ENCODE measurements at places on chromosomes 5 and 9. TPM values are rescaled to one million over a fixed set of nuclear protein-coding genes. Genes with fewer than 3 reads are reported as not detected.

- no peak for DNase-seq
Measured at GRCh38 chr9:134225816-134226215, 61.5 kb upstream of the RNU6ATAC start.

- peak; percentile 5 for DNase-seq
Measured at GRCh38 chr5:91598216-91598615, 215.1 kb upstream of the ARRDC3 start.

- no peak for DNase-seq
Measured at GRCh38 chr5:21826884-21827283, 1026.3 kb downstream of the CDH12 start.

- DNase-seq, result no peak
Measured at GRCh38 chr9:35711501-35712428, 20.2 kb downstream of the TLN1 start.

- no peak for DNase-seq
Measured at GRCh38 chr9:107466826-107467225, 22.7 kb downstream of the KLF4 start.

DNA sequence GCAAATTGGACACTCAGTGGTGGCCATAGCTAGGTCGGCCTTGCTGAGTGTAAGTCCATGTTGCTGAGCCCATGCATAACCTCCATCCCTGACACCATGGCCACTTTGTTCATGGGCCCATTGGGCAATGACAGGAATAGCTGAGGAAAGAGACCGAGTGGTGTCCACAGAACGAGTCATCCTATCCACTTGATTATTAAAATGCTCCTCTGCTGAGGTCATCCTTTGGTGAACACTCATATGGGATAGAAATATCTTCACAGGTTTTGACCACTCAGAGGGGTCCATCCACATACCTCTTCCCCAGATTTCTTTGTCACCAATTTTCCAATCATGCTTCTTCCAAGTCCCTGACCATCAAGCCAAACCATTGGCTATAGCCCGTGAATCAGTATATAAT is 63.6 kb downstream of the PPIC start:
- DNase-seq, result no peak

DNA sequence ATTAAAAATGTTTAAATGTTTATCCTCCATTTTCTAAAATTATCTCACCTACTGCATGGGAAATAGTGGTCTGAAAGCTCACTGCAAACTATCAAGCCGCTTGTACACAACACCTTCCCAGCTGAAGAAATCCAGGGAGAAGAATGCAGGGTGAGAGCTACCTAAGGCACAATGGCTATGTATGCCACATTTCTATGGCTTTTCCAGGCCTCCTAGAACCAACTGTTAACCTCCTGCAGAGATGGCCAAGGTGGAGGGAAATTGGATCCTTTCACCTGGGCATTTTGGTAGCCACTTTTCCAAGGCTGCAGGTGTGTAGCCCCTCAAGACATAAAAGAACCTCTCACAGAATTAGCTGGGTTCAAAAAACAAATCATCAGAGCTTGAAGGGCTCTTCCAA is 286.4 kb downstream of the EBF1 start:
- DNase-seq, result no peak

DNA sequence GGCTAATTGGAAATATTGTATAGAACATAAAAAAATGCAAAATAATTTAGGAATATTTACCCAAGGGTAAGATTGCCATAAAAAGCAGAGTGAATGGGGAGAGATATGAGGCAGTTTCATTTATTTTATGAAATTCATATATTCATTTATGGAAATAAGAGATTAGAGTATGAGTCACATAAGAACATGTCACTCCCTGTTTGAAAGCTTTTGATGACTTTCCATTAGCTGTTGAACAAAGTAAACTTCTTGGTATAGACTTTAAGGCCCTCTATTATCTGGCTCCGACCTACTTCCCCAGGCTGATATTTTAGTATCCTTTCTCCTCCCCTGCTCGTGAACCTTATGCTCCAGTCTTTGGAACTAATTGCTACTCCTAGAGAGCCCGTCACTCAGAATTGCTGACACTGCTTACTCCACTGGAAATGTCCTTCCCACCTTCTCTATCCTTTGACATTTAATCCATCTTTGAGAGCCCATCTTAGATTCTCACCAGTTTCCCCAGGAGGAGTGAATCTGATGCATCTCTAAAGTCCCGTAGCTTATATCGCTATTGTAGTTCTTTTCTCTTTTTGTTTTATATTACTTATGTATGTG is 8.9 kb upstream of the ACTBL2 start:
- no peak for DNase-seq

- DNase-seq, result no peak
Measured at GRCh38 chr5:169336242-169336641, 35.3 kb upstream of the SLIT3 start.

- DNase-seq, result no peak
Measured at GRCh38 chr9:31032206-31032605, 1352.2 kb upstream of the ACO1 start.

DNA sequence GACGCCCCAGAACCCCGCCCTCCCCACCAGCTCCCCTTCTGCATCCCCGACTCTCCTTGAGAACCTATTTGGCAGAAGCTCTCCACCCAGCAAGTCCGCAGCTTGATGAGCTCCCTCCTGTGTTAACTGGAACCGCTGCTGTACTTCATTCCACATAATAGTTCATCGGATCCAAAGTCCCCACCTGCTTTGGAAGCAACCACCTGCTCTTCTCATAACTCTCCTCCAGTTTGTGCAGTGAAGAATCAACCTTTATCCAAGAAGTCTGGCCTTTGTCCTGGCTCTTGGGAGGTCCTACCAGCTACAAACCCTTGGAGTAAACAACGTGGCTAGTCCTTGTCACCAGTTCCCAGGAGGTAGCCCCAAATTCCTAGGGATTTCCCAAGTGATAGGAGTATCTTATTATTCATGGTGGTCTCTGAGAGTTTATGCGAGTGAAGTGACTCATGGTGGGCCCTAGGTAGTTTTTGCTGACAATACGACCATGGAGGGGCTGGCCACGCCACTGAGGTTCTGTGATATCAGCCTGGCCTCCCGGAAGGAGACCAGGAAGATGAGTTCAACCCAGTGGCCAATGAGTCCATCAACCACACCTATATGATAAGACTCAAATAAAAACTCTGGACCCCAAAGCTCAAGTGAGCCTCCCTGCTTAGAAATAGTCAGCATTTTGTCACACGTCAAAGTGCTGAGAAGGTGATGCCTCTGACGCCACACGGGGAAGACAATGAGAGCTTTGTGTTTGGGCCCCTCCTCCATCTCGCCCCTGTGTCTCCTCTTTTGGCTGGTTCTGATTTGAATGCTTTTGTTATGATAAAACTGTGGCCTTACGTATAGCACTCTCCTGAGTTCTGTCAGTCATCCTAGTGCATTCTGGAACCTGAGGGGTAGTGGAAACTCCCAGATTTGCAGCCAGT is 3.6 kb upstream of the IL4 start:
- no peak for DNase-seq

- DNase-seq, result no peak
Measured at GRCh38 chr9:101737165-101737704, 1.2 kb downstream of the GRIN3A start.

DNA sequence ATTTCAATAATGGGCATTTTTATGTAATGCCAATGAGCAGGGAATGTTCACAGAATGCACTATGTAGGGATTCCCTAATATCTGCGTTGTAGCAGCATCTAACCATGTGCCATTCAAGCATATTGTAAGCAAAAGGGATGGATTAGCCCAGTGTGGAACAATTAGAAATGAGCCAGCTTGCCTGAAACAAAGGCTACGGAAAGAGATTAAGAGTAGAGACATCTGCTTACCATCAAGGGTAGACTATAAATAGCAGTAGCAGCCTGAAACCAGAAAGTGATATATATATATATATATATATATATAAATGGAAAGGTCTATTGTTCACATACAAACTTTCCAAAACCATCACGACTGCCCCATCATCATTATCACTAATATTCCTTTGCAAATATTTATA is 31.9 kb upstream of the CEP120 start:
- DNase-seq, result no peak

- no peak for DNase-seq
Measured at GRCh38 chr5:9394221-9394620, 151.7 kb downstream of the SEMA5A start.

DNA sequence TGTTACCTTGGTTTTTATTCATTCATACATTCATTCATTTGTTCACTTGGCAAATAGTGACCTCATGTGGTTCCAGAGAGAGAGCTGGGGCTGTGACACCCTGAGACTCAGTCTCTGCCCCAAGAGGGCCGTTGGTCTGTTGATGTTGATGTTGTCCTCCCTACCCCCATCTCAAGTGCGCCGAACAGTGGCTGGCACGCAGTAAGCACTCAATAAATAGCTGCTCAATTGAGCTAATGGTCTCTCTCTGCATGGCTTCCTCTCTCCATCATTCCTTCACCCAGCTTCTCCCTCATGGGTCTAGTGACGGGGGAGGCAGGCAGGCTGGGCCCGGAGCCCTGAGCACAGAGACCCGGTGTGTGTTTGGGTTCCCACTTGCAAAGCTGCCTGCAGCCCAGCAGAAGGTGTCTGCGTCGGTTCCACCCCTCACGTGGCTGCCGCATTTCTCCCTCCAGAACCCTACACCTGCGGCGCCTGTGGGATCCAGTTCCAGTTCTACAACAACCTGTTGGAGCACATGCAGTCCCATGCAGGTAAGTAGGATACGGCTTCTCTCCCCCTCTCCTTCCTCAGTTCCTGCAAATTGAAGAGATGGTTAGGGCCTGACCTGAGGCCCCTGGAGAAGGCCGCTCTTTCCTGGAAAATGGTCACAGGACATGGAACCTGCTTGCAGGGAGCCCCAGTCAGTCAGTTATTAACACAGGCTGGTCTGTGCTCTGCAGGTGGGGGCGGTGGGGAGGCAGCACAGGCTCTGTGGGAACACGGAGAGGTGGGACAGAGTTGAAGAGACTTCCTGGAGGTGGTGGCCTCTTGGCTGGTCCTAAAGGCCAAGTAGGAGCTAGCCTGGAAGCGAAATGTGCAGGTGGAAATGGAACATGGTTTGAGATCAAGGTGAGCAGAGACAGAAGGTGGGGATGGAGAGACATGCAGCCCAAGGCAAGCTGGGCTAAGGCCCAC is 42.0 kb downstream of the AMBP start:
- DNase-seq, result no peak

DNA sequence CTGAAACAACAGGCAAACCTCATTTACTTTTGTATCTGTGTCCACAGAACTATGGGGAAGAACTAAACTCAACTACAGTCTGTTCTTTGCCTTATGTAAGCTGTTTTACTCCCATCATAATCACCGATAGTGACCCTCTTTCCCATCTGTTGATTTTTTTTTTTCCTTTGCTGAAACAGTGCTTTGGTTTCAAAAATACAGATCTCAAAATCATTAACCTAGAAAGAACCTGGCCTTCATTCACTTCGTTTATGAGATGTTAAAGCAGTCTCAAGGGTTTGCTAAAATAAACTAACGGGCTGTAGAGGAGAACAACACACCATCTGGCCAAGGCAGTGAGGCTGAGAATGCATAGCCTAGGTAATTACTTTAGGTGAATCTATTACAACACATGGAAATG is 706.6 kb upstream of the ZNF608 start:
- no peak for DNase-seq

- DNase-seq, result no peak
Measured at GRCh38 chr5:91272858-91273257, 110.3 kb downstream of the ARRDC3 start.

DNA sequence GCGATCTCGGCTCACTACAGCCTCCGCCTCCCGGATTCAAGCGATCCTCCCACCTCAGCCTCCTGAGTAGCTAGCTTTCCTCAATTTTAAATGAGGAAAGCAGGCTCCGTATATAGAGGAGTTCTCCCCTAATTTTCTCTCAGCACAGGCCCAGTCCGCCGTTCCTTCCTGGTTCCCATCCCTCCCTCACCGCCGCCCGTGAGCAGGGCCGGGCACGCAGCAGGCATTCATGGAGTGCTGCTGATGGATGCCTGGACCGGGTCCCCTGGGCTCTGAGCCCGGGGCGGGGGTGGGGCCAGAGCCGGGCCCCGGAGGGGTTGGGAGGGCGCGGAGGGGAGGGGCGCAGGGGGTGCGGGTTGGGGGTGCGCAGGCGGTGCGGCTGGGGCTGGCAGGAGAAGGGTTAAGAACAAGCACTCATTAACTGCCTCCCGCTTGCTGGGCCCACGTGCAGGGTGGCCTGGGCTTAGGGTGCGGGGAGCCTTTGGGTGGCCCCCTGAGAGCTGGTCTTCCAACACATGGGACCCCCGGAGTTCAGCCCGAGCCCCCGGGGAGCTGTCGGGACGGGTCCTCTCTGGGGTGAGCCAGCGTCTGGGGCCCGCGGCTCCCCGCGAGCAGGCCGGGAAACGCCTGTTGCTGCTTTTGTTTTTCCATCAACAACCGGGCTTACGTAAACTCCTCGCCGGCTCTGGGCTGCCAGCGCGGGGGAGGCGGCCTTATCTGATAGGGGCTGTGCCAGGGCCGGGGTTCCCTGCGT is 33.7 kb downstream of the LHX2 start:
- DNase-seq, result no peak

GRCh38 chr9:112535301-112535700 is 48.7 kb downstream of the KIAA1958 start:
- DNase-seq, result no peak

- no peak for DNase-seq
Measured at GRCh38 chr5:78586251-78586650, 62.3 kb downstream of the LHFPL2 start.

DNA sequence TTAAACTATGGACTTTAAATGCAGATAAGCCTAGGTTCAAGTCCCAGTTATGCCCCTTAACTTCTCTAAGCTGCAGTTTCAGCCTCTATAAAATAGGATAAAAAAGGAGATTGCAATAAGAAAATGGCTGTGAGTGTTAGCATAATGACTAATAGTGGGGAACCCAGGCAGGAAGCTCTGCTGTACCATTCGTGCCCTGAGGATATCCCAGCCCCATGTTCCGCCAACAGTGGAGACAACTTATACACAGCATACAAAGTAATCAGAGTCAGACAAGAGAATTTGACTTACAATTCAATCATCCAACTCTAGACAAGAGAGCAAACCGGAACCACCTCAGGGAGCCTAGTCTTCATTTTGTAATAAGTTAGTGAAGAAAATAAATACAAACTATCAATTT is 141.5 kb upstream of the FSTL4 start:
- no peak for DNase-seq

DNA sequence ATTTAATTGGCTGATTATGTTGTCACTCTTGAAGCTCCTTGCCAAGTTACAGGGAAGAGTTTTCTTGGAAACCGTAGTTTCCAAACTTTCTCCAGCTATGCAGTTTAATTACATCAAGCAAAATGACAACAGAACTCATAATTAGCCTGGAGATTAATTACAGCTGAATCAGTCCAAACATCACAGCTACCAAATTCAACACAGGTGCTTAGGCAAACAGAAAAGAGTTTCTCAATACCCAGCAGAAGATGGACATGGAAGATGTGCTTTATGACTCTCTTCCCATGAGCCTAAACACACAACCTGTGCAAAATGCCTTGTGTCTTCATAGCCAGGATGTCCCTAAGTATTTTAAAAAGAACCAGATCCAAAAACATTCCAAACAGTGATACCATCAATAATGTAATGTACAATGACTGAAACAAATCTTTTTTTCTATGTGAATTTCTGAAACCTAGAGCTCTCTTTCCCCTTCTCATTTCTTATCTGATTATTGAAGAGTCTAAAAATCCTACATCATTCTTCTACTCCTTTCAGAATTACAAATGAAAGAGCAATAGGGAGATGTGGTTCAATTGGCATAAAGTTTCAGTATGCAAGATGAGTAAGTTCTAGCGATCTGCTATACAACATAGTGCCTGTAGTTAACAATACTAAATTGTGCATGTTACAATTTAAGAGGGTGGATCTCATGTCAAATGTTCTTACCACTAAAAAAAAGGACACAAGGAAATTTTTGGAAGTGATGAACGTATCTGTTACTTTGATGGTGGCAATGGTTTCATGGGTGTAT is 124.3 kb downstream of the RASEF start:
- DNase-seq, result no peak

Gene PSAT1
- total RNA-seq, result 56.8 TPM

Gene DBH
- total RNA-seq, result not detected

Gene ORM1
- total RNA-seq, result not detected

Gene TLX3
- total RNA-seq, result not detected

Gene CCDC183
- total RNA-seq, result 9.0 TPM

Data from HT-29 (cell line).